ENCODE measurements at places on chromosomes 3 and 15.

DNA sequence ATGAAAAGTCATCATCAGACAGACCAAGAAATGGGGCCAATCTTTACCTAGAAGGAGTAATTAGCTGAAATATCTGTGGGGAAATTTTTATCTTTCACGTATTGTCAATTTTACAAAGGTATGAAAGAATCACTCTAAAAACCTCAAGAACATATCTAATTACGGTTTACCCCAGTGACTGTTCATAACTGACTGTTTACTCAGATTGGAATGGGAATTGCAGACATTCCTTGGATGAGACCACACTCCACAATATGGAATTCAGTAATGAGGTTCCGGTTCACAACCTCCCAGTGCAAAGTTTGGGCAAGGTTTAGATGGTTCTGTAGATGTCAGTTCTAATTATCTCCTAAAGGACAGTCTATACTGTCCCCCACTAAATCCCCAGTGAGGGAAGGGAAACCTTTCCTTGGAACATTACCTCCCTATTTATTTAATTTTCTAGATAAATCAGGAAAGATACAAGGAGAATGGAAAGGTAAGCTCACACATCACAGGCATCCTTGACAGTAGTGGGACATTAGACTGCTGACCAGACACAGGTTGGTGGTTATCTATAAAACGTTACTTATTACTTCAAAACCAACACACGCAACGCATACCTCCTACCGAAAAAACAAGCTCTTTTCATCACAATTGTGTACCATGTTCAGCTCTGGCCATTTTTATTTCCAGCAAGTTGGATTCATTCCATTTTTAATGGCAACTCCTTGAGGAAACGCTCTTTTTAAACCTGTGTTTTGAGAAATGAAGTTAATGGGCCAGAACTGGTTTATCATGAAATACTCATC is 129.9 kb downstream of the RORA start:
- no peak for DNase-seq

DNA sequence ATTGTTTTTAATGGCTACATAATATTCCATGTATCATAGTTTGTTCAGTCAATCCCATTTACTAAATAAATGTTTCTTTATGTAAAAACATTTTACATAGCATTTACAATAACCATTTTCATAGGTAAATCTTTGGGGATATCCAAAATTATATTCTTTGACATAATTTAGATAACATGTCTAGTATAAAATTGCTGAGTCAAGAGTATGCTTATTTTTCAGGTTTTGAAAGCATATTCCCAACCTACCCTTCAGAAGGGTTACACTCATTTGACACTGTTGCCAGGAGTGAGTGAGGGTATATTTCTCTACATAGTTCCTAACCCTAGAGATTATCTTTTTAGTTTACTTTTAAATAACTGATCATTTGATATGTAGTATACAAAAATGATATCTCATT is 84.6 kb upstream of the ADAMTSL3 start:
- DNase-seq, result no peak

- DNase-seq, result no peak
Measured at GRCh38 chr3:79202471-79203143, 565.2 kb downstream of the ROBO1 start.

DNA sequence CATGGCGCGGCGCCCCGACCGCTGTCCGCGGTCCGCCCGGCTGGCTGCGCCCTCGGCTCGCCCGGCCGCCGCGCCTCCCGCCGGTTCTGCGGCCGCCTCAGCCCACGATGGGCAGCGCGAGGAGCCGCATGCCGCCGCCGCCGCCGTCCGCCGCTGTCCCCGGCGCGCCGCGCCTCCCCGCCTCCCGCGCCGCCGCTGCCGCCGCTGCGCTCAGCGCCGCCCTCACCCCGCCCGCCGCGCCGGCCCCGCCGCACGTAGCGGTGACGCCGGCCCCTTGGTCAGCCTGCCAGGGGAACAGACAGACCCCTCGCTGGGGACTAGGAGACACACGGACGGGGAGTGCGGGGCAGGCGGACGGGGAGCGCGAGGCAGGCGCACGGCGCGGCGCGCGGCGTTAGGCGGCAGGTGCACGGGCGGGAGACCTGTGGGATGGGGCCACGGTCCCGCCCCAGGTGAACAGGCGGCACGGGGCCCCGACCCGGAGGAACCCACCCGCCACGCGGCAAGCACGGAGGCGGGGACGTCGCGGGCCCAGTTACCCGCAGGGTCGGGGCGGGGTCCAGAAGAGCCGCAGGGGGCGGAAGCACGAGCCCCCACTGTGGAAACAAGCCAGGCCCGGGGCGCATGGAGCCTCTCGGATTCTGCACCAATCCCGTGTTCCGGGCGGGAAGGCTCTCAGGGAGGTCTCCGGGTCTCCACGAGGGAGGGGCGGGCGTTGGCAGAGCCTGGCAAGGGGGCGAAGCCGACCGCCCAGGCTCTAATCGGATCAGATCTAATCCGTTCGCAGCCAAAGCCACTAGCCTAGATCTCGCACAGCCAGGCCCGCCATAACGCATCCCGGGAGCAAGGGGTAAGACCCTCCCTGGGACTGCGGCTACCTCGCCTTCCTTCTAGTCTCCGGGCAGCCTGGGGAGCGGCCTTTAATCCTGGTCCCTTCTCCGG is at the start of gene CSPG5:
TSS of gene CSPG5 (minus strand) at position 175 of the 942 bp plus-strand sequence. CDS start at position 3, 172 bp downstream.
- DNase-seq, result peak; percentile 25

All from body of pancreas (tissue), 4 donors.